ENCODE measurements at places on chromosomes 5 and 9. TPM values are rescaled to one million over a fixed set of nuclear protein-coding genes. Genes with fewer than 3 reads are reported as not detected.

- H3K4me3 ChIP-seq, result no peak overlapping the region
- DNase-seq, result no peak
- H3K4me1 ChIP-seq, result no peaks in the 10 kb centered on the region
- no peaks in the 10 kb centered on the region for H3K27me3 ChIP-seq
- no peaks in the 10 kb centered on the region for H3K36me3 ChIP-seq
- no peak overlapping the region for H3K27ac ChIP-seq
Measured at GRCh38 chr5:83780699-83781350, 60.2 kb upstream of the HAPLN1 start.

DNA sequence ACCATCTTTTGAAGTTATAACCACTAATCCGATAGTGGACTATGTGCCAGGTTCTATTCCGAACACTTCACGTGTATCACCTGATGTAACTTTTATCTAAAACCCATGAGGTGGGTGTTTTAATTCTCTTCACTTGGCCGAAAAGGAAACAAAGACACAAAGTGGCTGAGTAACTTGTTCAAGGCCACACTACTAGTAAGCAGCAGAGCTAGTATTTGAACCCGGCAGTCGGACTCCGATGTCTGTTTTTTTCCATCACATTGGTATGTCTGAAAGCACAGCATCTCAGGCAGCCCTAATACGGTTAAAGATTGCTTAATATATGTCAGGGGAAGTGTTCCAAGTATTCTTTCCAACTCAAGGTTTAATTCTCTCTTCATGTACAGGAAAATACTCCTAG, 16.2 kb downstream of the FAM169A start:
- DNase-seq, result no peak
- H3K36me3 ChIP-seq, result no peaks in the 10 kb centered on the region
- H3K27ac ChIP-seq, result no peak overlapping the region
- H3K4me3 ChIP-seq, result no peak overlapping the region
- H3K4me1 ChIP-seq, result no peaks in the 10 kb centered on the region
- H3K27me3 ChIP-seq, result no peaks in the 10 kb centered on the region

GRCh38 chr9:82127465-82127864, 138.9 kb downstream of the SPATA31D1 start:
- H3K4me3 ChIP-seq, result no peak overlapping the region
- no peak for DNase-seq
- no peaks in the 10 kb centered on the region for H3K27me3 ChIP-seq
- no peaks in the 10 kb centered on the region for H3K36me3 ChIP-seq
- H3K27ac ChIP-seq, result no peak overlapping the region
- H3K4me1 ChIP-seq, result no peaks in the 10 kb centered on the region

DNA sequence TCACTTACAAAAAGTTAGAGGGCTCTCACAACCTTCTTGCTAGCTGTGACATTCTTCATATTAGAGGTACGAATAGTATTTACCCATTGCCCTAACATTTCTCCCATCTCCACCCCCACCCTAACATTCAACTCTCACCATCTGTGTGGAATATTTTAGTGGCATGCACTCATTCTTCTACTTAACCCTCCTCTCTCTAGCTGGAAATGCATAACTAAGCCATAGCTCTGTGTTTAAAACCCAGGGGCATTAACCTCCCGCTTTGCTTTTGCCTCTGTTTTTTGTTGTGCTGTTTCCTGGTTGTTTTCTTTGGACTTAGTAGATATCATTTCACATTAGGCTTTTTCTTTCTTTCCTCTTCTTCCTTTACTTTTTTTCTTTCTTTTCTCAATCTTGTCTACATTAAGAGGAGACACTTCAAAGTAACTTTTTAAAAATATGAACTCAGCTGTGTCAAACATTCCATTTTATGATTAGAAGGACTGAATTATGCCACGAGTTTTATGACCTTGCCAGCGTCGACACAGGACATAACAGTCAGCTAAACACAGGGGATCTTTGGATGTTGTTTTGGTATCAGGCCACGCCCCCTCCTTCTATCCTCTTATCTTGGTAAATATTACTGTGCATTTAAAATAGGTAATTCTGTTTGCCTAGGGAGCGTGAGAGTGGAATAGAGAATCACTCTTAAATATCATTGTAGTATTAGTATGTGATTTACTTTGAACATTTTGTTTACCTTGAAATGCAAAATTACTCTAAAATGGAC, 236.0 kb downstream of the CD180 start:
- peaks cover 18% of the 10 kb centered on the region for H3K4me1 ChIP-seq
- no peaks in the 10 kb centered on the region for H3K27me3 ChIP-seq
- H3K4me3 ChIP-seq, result no peak overlapping the region
- H3K36me3 ChIP-seq, result no peaks in the 10 kb centered on the region

- no peak for DNase-seq
- no peaks in the 10 kb centered on the region for H3K4me1 ChIP-seq
- no peak overlapping the region for H3K4me3 ChIP-seq
- no peaks in the 10 kb centered on the region for H3K36me3 ChIP-seq
Measured at GRCh38 chr9:20786807-20787206, 102.7 kb downstream of the FOCAD start.

- H3K27me3 ChIP-seq, result no peaks in the 10 kb centered on the region
- H3K27ac ChIP-seq, result no peak overlapping the region
- no peak for DNase-seq
- H3K4me3 ChIP-seq, result no peak overlapping the region
- H3K36me3 ChIP-seq, result no peaks in the 10 kb centered on the region
Measured at GRCh38 chr5:66864240-66864884, 268.2 kb downstream of the MAST4 start.

DNA sequence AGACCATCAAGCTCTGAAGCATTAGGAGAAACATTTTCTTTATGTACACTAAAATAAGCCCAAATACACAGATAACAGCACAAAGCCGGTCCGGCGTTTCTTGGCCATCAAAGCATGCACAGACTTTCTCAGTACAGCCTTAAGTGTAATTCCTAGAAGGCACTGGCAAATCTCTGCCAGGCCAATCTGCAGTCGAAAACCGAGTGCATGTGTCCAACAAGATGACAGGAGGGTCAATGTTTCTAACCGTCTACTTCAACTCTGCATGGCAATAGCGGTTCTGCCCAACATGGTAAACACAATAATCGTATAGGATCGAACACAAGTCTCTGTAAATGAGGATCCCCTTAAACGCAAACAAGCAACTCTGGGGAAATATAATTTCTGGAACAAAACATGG, 1.1 kb downstream of the ARL15 start:
- H3K27ac ChIP-seq, result no peak overlapping the region
- peaks cover 21% of the 10 kb centered on the region for H3K4me1 ChIP-seq
- no peaks in the 10 kb centered on the region for H3K27me3 ChIP-seq
- DNase-seq, result no peak
- H3K4me3 ChIP-seq, result peak overlapping the region; percentile 56

- H3K36me3 ChIP-seq, result no peaks in the 10 kb centered on the region
- H3K4me1 ChIP-seq, result no peaks in the 10 kb centered on the region
- H3K4me3 ChIP-seq, result no peak overlapping the region
- H3K27me3 ChIP-seq, result no peaks in the 10 kb centered on the region
- no peak overlapping the region for H3K27ac ChIP-seq
- no peak for DNase-seq
Measured at GRCh38 chr9:74284581-74285450, 212.3 kb upstream of the RORB start.

DNA sequence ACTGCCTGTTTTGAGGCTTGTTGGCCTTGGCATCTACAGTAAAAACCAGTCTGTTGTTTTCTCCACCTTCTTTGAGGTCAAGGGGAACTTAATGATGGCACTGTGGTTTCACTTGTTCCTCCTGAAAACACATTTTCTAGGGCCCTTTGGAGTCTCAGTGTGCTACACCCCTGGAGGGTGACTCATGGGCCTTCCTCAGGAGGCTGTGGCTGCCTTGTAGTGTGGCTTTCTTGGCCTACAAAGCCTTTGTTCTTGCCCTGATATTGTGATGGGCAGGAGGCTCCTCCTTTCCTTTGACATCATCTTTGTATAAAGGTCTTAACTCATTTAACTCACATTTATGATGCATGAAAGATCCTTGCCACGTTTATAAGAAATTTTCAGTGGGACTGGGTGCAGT, 56.3 kb upstream of the GPBP1 start:
- H3K36me3 ChIP-seq, result no peaks in the 10 kb centered on the region
- no peak overlapping the region for H3K27ac ChIP-seq

Gene COL15A1
- 37.7 TPM for total RNA-seq

Gene FYB1
- total RNA-seq, result 25.1 TPM

Gene FAM151B
- total RNA-seq, result 1.8 TPM

Gene PRUNE2
- 50.4 TPM for total RNA-seq

Gene CCL21
- total RNA-seq, result 9.6 TPM

Gene TEX53
- not detected for total RNA-seq

All from tibial nerve (tissue), 4 donors.